Breast epithelium (tissue), 4 donors: ENCODE measurements at places on chromosomes 5 and 9. TPM values are rescaled to one million over a fixed set of nuclear protein-coding genes. Genes with fewer than 3 reads are reported as not detected.

The DELE1 gene
- 95.1 TPM for total RNA-seq

The ENTREP1 gene
- 52.7 TPM for total RNA-seq

The ANKRD34B gene
- not detected for total RNA-seq

The FOXI1 gene
- total RNA-seq: not detected

The SPINK6 gene
- not detected for total RNA-seq

The OR1L4 gene
- total RNA-seq: not detected

The GFPT2 gene
- total RNA-seq: 52.5 TPM

The COL15A1 gene
- total RNA-seq: 32.4 TPM

The PCDHGA3 gene
- total RNA-seq: 4.3 TPM

The LRRC14B gene
- 0.44 TPM for total RNA-seq

The PAPPA gene
- total RNA-seq: 3.4 TPM
